Cardiac muscle cell (in vitro differentiated cells and primary cell): ENCODE measurements at places on chromosomes 4 and X. TPM values are rescaled to one million over a fixed set of nuclear protein-coding genes. Genes with fewer than 3 reads are reported as not detected.

DNA sequence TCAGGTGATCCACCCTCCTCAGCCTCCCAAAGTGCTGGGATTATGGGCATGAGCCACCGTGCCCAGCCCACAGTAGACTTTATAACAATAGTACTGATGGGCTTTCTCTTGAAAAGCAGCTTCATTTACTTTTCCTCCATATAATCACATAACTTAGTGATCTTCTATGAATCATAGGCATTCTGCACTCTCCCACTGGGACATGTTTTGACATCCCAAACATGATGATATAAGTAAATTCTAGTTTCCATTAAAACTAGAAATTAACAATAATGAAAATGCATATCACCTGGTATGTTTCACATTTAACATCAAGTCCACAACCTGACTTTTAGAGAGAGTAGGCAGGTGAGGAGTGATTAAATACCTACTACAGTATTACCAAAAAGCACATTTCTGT is 96.5 kb downstream of the CAMK2D start:
- no peak for DNase-seq

- no peak for DNase-seq
These were observed 37.4 kb downstream of the PPP2R2C start for GRCh38 chr4:6435010-6435409.

DNA sequence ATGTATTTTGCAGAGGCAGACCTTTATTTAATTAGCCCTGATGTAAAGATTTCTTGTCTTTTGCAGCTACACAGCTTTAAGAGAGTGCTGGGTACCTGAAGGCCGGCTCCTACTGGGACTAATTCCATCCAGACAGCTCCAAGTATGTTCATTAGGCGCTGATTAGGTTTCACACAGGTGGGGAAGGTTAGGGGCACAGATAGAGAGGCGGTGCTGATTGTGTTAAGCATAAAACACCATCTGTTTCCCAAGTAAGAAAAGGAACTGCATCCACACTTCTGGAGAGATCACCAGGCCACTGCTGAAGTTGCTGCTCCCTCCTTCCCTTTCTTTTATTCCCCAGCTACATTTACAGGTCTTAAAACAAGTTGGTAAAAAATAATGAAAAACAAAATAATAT is 349.5 kb downstream of the ZIC3 start:
- DNase-seq, result no peak

GRCh38 chrX:129723511-129723910 is 15.3 kb upstream of the XPNPEP2 start:
- no peak for DNase-seq

GRCh38 chrX:100829730-100830129 is 9.5 kb downstream of the CSTF2 start:
- peak; percentile 39 for DNase-seq

NHS gene
- 0.74 and 0.89 TPM in 2 replicates for total RNA-seq
